ENCODE measurements at places on chromosomes 6 and 20.

DNA sequence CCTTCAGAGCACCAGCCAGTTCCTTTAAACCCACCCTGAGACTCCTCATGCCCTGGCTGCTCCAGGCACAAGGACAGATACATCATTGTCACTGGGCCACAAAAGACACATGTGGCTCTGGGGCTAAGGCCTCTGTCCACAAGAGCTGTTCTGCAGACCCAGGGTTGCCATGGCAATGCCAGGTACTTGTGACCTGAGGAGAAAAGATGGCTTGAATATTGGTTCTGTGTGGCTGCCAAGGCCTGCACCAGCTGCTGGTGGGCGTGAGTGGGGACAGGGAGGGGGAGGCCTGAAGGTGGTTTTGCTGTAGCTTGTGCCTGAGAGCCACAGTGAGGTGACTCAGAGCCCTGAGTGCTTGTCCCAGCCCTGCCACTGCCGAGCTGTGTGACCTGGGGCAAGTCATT lies 31.8 kb downstream of the SAYSD1 start:
- no peak for DNase-seq

GRCh38 chr6:150091476-150091875 lies 22.6 kb upstream of the ULBP3 start:
- no peak for DNase-seq

GRCh38 chr6:4258733-4259132 lies 123.4 kb upstream of the ECI2 start:
- DNase-seq: no peak

- DNase-seq: no peak
Observed at GRCh38 chr20:33022289-33022688, 9.2 kb upstream of the BPIFB6 start.

- DNase-seq: no peak
Observed at GRCh38 chr6:88764081-88764480, 199.3 kb downstream of the RNGTT start.

GRCh38 chr6:151389618-151390275 lies 1.6 kb downstream of the ZBTB2 start:
- no peak for DNase-seq

- no peak for DNase-seq
Observed at GRCh38 chr6:81750681-81751387, 1.6 kb downstream of the TENT5A start.

GRCh38 chr6:155411154-155412052 lies 44.2 kb downstream of the NOX3 start:
- no peak for DNase-seq

- DNase-seq: peak; percentile 42
Observed at GRCh38 chr6:37705239-37706051, 7.8 kb upstream of the MDGA1 start.

- DNase-seq: no peak
Observed at GRCh38 chr6:80331522-80331921, 225.1 kb downstream of the BCKDHB start.

DNA sequence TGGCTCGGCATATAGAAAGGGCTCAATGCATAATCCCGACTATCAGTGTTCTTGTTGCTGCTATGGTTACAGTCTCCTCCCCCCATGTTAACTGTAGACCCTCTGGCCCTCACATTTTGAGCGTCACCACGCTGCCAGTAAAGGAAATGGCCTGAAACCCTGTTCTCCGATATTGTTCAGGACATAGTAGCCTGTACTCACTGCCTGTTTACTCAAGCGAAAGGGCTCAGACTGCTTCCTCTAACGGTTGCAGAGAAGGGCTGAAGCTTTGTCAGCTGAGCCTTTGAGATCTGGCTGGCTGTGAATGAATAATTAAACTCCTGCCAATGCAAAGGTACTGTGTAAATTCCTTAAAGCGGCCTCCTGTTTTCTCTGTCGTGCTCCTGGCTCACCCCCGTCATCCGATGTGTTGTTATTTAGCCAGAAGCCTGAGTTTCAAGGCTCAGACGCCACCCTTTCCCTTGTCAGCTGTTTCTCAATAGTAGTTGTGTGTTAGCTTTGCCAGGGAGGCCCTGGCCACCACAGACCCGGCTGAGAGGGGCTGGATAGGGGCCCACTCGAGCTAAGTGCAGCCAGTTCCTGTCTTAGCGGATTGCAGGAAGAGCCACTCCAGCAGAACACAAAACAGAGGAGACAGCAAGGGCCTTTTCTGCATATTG lies 31.2 kb upstream of the RALGAPA2 start:
- no peak for DNase-seq

- DNase-seq: no peak
Observed at GRCh38 chr20:20820104-20820503, 107.7 kb upstream of the RALGAPA2 start.

GRCh38 chr6:18044108-18044783 lies 56.8 kb upstream of the KIF13A start:
- DNase-seq: no peak

DNA sequence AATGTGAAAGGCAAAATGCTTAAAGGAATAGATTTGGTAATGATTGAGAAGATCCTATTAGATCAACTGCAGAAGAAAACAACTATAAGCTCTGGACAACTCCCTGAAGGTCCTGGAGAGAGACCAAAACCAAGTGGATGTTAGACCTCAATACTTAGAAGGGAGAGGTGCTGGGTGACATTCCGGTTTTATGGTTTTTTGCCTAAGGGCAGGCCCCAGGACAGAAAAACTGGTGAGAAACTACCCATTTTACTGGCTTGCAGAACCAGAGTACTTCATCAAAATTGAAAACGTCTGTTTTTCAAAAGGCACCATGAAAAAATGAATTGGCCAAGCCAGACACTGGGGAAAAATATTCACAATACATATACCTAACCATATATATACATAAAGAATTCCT lies 26.3 kb downstream of the SAMHD1 start:
- no peak for DNase-seq

DNA sequence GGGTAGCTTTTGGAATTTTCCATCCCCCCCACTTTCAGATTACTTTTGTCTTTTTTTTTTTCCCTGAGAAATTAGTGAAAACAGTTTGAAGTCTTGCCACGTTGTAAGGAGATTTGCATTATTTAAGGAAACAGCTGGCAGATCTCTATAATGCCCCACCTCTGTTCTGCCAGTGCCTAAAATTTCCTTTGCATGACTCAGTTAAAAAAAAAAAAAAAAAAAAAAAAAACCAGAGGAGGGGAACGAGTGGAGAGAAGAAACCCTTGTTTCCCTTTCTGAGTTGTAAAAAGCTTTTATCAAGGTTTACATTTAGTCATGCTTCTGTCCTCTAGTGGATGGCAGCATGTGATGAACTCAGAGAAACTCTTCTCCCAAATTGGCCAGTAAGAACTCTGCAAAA lies 33.5 kb downstream of the CARMIL1 start:
- no peak for DNase-seq

DNA sequence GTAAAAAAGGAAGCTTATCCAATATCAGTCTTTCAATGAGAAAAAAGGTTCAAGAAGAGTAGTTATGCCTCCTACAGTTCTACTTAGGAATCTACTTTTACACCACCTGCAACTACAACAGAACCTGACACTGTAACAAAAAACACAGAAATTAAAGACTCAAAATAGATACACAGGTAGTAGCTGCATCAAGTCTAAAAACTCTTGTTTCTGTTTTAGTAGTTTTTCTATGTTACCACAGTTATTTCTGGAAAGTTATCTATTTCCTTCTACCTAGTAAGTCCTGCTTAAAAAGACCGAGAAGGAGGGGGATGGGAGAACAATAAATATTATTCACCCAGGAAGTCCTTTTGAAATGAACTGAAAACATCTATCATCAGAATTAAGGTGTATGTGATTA lies 52.5 kb downstream of the ATG5 start:
- no peak for DNase-seq

- no peak for DNase-seq
Observed at GRCh38 chr6:147973806-147974205, 368.8 kb upstream of the SASH1 start.
